ENCODE measurements at places on chromosomes 6 and 20.

DNA sequence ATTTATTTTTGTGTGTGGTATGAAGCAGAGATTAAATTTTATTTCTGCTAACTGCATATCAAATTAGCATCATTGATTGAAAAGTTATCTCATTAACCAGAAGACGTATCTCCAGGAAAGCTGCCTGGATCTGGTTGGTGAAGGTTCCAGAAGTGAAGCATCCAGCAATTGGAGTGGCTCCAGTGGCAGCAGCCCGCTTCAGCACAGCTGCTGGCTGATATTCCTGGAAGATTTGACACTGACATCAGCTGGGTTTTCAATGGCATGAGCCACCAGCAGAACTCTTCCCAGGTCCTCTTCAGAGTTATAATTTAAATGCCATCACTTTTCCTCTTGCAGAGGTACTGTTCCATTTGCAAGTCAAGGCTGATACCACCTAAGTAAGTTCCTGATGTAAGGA is 363.5 kb downstream of the BCKDHB start:
- no peak for DNase-seq

GRCh38 chr20:23126281-23127061 is 40.3 kb upstream of the CD93 start:
- DNase-seq: no peak

GRCh38 chr6:88006557-88006956 is 41.1 kb upstream of the SPACA1 start:
- no peak for DNase-seq

DNA sequence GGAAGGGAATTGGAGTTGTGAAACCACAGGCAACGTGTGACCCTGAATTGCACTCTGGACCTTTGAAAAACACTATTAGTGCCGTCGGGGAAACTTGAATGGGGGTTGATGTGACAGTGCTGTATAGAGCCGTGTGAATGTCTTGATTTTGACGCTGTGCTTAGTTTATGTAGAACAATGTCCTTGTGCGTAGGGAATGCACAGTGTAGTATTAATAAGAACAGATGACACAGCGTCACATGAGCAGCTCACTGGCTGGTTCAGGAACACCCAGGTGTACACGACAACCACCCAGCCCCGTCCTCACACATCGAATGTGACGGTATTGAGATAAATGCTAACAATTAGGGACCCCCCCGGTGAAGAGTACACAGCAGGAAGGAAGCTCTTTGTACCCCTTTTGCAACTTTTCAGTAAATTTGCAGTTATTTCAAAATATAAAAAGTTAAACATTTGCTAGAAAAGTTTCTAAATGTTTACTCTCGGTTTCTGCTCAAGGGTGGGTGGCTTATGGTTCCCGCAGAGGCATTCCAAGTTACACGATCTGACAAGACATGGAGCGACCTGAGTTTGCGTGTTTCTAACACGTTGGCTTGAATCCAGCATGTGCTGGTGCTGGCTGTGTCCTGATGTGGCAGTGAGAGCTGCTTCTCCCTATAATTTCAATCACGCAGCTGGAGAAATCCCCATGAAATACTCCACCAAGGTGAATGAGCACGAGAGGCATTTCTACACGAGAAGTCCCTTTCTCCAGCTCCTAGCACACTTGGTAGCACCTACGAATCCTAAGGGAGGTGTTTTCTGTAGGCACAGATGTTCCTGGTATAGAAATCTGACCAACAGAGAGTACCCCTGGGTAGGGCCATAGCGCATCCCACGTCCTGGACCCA is 208.0 kb upstream of the EXOC2 start:
- no peak for DNase-seq

- no peak for DNase-seq
Observed at GRCh38 chr6:167146977-167147376, 10.8 kb downstream of the GPR31 start.

DNA sequence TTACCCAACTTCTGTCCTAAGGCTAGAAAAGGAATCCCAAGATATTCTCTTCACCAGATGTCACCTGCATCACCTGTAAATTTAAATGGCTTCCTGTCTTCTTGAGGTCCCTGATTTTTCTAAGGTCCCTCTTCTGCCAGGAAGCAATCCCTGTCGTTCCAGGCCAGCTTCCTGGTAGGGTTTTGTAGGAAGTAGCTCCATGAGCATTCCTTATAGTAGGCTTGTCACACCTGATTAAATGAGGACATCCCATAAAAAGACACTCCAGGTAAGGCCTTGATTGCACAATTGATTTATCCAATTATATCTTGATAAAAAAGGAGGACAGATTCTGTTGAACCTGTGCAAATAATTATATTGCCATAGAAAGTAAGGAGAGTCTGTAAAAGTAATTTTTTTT is 8.7 kb downstream of the RAB44 start:
- no peak for DNase-seq

DNA sequence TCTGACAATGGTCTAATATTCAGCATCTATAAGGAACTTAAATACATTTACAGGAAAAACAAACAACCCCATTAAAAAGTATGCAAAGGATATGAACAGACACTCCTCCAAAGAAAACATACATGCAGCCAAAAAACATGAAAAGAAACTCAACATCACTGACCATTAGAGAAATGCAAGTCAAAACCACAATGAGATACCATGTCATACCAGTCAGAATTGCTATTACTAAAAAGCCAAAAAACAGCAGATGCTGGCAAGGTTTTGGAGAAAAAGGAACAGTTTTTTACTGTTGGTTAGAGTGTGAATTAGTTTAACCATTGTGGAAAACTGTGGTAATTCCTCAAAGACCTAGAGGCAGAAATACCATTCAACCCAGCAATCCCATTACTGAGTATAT is 339.0 kb upstream of the ADGRB3 start:
- DNase-seq: no peak

GRCh38 chr20:49747707-49748524 is 34.2 kb upstream of the B4GALT5 start:
- DNase-seq: no peak

DNA sequence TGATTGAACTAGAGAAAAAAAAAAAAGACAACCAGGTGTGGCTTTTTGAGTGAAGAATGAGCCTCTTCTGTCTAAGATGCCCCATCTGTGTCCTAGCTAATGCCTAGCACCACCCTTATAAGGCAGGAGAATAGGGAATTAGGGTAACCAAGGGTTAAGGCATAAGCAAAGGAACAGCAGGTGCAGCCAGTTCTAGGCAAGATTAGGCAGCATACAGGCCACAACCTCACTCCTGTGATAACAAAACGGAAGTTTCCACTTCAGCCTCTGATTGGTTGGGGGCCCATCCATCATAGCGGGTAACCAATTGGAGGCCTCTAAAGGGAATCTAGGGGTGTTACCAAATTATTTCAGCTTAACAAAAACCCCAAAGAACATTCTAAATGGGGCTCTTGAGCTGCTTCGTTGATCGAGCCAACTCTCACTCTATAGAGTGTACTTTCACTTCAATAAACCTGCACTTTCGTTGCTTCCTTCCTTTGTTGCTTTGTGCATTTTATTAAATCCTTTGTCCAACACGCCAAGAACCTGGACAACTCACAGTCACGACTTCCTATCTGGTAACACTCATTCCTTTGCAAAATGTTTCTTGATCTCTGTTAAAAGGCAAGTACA is 61.9 kb upstream of the TAGAP start:
- DNase-seq: peak; percentile 37

GRCh38 chr6:170222498-170223471 is 68.1 kb downstream of the DLL1 start:
- DNase-seq: no peak

DNA sequence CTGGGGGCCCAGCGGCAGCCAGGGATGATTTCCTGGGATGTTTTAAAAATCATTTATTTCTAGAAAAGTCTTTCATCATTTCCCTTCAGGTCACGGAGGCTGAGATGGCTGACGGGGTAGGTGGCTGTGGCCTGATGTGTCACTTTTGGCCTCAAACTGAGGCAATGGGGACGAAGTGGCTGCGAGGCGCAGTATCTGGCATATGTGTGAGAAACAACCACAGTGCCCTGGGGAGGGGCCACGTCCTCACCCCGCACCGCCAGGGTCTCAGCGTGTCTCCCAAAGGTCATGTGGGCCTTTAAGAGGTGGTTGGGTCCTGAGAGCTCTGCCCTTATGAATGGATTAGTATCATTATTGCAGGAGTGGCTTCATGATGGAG is 120.0 kb downstream of the CEBPB start:
- DNase-seq: no peak

DNA sequence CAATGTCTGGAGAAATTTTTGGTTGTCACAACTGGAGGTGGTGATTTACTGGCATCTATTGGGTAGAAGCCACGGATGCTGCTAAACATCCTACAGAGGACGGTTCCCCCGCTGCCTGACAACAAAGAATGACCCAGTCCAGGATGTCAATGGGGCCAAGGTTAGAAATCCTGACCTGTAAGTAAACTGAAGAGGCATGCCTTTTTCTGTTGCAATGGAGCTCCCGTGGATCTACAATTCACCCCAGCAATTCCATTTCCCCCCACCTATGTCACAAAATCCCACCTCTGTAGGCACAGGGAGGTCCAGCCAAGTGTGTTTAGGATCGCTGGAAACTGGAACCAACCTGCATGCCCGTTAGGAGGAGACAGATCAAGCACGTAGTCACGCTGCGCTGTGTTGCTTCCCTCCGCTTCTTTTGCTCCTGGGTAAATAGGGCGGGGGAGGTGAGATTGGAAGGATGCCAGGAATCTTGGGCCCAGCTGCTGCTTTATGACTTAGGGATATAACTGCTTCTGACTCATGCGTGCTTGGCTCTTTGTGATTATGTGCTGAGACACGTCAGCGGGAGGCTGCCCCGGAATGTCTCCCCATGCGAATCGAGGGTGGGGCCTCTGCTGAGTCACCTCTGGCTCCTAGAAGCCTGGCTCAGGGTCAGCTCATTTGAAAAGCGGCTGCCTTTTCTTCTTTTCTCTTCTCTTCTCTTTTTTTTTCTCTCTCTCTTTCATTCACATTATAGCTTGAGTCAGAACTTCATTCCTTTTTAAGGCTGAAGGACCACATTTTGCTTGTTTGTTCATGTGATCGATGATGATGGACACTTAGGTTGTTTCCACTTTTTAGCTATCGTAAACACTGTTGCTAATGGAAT is 12.4 kb upstream of the PEDS1 start:
- peak; percentile 54 for DNase-seq

GRCh38 chr20:47317127-47317895 is 39.2 kb downstream of the ZMYND8 start:
- DNase-seq: peak; percentile 86

GRCh38 chr6:125732398-125732797 is 17.0 kb upstream of the HEY2 start:
- DNase-seq: no peak

DNA sequence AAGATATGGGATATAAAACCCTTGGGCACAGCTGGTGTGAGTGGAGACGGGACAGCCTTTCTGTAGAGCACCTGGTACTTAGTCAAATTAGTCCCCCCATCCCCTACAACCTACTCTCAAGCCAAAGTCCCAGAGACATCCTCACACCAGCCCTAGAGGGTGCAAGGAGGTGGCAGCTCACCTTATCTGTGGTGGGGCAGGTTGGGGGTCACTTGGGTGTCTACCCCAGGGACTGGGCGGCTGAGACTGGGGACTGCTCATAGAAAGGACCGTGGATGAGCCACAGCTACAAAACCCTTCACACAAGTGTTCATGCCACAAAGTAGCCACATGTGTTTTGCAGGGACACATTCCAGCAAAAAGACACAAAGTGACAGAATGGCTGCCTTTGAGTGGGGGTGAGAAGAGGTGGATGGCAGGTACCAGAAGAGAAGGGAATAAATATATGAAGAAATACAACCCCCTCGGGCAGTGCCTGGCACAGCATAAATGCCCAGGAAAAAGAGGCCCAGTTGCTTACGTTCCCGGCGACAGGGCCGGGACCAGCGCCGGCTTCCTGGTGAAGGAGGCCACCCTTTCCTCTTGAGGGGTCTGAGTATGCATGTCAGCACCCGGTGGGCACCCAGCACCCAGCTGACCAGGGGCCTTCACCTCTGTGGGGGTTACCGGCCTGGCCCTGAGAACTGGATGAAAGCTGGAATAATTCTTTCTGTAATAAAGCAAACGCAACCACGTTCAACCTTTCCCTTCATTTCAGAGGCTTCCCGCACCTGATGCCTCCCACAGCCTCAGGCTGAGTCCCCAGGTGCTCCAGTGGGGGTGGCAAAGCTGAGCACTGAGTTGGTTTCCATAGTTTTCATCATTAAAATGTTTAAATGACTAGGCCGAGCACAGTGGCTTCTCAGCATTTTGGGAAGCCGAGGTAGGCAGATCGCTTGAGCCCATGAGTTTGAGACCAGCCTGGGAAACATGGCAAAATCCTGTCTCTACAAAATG is 14.4 kb upstream of the CEBPB start:
- DNase-seq: no peak

GRCh38 chr6:109240370-109241084 is 141.7 kb downstream of the CD164 start:
- no peak for DNase-seq

- DNase-seq: peak; percentile 7
Observed at GRCh38 chr6:26311385-26312095, 53.5 kb upstream of the BTN3A2 start.

- no peak for DNase-seq
Observed at GRCh38 chr6:98016565-98016964, 733.5 kb upstream of the MMS22L start.

DNA sequence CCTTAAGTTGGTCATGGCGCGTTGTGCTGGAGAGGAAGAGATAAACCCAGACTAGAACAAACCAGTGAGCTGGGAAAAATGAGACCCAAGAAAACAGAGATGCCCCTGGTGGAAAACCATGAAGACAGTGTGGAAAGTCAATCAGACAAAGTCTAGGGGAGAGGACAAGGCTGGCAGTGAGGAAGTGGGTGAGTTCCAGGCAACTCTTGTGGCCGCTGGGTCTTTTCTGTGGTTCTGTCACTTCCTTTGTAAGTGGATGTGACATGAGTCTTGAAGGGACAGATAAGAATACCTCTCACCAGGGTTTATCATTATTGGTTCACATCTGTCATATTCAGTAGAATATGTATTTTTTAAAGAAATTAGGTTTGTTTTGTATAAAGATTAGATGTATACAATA is 738.4 kb downstream of the DHX35 start:
- no peak for DNase-seq

GRCh38 chr20:48052475-48052835 is 267.2 kb upstream of the SULF2 start:
- no peak for DNase-seq

- no peak for DNase-seq
Observed at GRCh38 chr6:166567107-166567506, 19.4 kb downstream of the RAMACL start.

- no peak for DNase-seq
Observed at GRCh38 chr6:72626126-72626525, 4.3 kb downstream of the KCNQ5 start.

GRCh38 chr20:38840894-38841470 is 35.5 kb downstream of the PPP1R16B start:
- no peak for DNase-seq

- no peak for DNase-seq
Observed at GRCh38 chr6:65988006-65988405, 281.0 kb upstream of the EYS start.
